Stimulated activated CD4-positive, alpha-beta T cell treated with anti-CD3 and anti-CD28 coated beads, Interleukin-12 subunit alpha, Interleukin-12 subunit beta, amount 100 ng/mL, for 48 hours (primary cell): ENCODE measurements at places on chromosomes 11 and 22.

- no peak for DNase-seq
These were observed 133.7 kb upstream of the FIBIN start for GRCh38 chr11:26860091-26860780.

DNA sequence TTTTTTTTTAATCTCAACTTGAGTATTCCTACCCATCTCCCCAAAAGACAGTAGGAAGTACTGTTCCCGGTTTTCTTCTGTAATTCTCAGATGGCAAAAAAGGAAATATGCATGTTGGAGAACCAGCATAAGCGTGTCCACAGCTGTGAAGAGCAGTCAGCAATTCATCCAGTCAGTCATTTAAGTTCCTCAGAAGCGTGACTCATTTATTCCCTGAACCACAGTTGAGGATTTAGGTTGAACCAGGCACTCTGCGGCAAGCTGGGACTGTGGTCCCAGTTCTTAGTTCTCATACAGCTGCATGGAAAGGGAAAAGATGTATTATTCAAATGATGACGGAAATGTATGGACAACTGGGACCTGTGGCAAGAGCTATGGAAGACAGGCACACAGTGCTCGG lies 61.0 kb upstream of the MYO18B start:
- no peak for DNase-seq

DNA sequence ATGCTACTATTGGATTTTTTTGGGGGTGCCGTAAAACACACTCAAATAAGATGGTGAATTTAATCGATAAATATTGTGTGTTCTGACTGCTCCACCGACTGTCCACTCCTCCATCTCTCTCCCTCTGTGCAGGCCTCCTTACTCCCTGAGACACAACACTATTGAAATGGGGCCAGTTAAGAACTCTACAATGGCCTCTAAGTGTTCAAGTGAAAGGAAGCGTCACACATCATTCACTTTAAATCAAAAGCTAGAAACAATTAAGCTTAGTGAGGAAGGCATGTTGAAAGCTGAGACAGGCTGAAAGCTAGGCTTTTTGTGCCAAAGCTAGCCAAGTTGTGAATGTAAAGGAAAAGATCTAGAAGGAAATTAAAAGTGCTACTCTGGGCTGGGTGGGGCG lies 156.7 kb downstream of the CTTN start:
- DNase-seq = no peak

- DNase-seq = no peak
These were observed 489.5 kb upstream of the B3GAT1 start for GRCh38 chr11:134901542-134901941.

DNA sequence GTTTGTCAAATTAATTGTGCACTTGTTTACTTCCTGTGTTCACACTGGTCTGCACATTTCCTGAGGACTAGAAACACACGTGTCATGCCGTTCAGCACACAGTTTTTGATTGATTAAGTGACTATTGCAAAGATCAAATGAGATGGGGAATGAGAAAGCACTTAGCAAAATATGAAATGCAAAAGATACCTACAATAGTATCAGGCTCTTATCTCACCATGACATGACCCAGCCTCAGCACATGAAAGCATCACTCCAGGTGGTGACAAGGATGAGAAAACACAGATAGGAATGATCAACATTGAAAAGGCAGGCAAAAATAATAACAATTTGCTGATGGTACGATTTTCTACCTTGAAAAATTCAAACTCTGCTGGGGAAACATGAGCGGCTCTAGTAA lies 42.1 kb upstream of the TP53I11 start:
- DNase-seq = no peak

DNA sequence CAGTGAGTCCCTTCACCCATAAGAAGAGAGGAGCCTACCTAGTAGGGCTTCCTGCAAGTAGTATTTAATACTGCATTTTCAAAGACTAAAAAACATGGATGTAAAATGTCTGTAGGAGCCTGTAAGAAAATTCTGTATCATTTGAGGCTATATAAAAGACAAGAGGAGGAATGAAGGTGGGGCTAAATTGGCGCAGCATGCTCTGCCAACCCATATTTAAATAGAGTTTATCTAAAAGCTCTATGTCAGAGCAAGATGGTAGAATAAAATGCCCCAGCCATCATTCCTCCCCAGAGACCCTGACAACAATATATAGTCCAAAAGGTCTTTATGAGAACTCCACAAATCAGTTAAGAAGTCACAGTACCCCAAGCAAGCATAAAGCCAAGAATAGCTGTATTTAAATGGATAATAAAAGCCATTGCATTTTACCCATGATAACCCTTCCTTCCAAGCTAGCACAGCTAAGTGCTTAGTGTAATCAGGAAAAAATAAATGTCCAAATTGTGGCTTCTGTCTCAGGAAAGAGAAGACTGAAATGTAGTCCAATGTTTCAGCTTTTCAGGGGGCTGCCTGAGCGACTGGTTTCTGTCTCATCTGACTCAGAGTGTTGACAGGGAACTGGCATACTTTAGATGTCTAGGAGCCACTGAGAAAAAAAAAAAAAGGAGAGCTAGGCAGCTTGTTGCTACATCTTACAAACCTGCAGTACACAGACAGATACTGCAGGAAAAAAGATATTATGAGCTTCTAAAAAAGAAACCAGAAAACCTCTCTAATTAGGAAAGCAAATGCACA lies 258.6 kb downstream of the METTL15 start:
- DNase-seq = no peak

GRCh38 chr11:15248749-15249148 lies 134.0 kb downstream of the INSC start:
- DNase-seq = no peak

- DNase-seq = peak; percentile 44
These were observed 1.2 kb downstream of the BIRC3 start for GRCh38 chr11:102318469-102318868.

DNA sequence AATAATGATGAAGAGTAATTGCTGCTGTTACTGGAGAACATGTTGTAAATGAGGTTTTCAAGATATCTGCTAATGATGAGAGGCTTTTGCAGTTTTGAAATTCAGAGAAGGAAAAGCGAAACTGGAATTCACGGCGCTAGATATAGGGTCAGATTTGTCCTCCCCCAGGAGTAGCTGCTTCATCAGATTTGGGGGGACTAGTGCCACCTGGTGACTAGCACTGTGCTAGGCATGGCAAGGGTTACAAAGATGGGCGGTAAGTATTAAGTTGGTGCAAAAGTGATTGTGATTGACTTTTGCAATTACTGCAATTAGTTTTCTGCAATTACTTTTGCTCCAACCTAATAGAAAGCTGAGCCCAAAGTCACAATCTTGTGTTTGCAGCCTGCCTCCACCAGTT lies 879.9 kb upstream of the TENM4 start:
- DNase-seq = no peak

DNA sequence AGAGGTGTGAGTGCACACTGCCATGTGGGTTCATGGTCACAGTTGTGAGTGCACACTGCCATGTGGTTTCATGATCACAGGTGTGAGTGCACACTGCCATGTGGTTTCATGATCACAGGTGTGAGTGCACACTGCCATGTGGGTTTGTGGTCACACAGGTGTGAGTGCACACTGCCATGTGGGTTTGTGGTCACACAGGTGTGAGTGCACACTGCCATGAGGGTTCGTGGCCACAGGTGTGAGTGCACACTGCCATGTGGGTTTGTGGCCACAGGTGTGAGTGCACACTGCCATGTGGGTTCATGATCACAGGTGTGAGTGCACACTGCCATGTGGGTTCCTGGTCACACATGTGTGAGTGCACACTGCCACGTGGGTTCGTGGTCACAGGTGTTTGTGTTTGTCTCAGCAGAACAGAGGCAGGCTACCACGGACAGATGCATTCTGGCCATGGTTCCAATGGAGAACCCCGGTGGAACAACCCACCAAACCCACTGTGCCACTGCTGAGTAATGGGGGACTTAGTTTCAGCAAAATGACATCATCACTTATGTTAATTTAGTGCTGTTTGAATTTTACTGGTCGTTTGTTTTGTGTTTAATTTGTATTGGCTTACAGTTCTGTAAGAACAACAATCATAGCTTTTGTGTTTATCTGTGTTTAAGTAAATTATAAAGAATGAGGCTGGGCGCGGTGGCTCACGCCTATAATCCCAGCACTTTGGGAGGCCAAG lies 57.2 kb downstream of the RPS6KA4 start:
- no peak for DNase-seq

GRCh38 chr11:69873166-69874077 lies 54.2 kb upstream of the FGF3 start:
- no peak for DNase-seq

- no peak for DNase-seq
These were observed 10.8 kb downstream of the SLC22A12 start for GRCh38 chr11:64601605-64602465.

DNA sequence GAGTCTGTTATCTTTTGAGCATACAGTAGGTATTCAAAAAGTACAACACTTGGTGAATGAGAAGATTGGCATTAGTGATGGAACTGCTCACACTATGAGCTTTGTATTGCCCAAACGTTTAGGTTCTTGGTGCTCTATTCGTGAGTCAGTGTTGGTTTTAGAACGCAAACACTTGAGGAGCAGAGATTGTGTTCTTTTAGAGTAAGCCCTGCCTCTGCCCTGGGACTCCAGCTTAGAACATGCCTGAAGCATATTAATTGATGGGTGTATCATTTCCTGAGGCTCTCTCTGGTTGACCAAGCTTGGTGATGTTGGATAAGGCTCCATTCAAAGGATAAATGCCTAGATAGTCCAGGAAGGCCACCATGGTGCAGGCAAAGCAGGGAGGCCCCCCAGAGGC lies 10.9 kb downstream of the MTNR1B start:
- DNase-seq = no peak

DNA sequence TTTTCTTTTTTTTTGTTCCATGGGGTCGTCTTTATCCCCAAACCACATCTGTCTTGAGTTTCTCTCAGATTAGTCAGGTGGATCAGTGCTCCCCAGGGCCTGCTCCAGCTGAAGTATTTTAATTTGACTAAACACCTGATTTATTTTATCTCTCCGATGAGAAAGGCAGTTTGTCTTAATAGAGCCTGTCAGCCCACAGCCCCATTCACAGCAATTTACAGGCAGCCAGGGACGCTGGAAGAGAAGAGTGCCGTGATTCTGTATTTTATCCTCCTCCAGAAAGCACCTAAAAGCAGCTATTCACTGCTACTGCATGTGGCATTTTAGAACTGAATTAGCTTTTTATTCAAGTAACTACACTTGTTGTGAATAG lies 164.5 kb downstream of the SOX6 start:
- DNase-seq = no peak

GRCh38 chr11:71580057-71581003 lies 2.3 kb downstream of the KRTAP5-11 start:
- peak; percentile 8 for DNase-seq

DNA sequence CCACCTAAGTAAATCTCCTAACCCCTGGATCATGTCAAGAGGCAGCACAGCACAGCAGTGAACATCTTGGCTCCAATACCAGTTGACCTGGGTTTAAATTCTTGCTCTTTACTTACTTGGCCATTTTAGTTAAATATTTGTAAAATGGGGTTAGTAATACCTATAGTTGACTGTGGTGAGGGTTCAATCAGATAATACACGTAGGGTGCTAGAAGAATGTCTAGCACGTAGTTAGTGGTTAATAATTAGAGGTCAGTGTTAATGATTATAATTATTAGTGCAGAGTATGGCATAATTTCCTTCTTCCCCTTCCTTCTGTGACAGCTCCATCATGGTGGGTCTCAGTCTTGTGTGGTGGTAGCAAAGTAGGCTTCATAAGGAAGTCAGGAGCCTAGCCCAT lies 520.8 kb downstream of the INSC start:
- DNase-seq = no peak

- DNase-seq = no peak
These were observed 48.5 kb upstream of the VPREB1 start for GRCh38 chr22:22196018-22196533.

DNA sequence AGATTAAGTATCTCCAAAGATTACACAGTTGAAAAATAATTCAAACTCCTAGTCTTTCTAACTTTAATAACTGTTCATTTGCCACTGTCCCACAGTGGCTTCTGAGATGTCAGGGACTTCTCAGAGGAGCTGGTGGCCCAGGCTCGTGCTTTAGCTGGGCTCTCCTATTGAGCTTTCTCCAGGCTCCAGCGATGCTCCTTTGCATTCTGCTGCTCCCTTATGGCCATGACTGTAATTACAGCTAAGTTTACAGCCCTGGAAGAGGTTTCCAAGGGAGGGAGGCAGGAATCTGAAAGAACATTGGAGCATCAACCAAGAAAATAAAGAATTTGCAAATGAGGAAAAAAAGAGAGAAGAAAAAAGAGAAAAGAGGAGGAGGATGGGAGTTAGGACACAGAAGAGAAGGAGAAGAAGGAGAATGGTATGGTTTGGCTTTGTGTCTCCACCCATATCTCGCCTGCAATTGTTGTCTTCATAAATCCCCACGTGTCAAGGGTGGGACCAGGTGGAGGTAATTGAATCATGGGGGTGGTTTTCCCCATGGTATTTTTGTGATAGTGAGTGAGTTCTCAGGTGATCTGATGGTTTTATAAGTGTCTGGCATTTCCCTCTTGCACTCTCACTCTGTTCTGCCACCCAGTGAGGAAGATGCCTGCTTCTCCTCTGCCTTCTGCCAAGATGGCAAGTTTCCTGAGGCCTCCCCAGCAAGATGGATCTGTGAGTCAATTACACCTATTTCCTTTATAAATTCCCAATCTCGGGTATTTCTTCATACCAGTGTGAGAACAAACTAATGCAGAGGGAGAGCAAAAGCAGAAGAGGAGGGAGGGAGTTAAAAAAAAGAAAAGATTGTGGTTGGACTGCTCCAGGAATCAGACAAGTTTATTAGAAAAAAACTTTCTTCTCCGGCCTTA lies 857.0 kb downstream of the KCNA4 start:
- DNase-seq = no peak

DNA sequence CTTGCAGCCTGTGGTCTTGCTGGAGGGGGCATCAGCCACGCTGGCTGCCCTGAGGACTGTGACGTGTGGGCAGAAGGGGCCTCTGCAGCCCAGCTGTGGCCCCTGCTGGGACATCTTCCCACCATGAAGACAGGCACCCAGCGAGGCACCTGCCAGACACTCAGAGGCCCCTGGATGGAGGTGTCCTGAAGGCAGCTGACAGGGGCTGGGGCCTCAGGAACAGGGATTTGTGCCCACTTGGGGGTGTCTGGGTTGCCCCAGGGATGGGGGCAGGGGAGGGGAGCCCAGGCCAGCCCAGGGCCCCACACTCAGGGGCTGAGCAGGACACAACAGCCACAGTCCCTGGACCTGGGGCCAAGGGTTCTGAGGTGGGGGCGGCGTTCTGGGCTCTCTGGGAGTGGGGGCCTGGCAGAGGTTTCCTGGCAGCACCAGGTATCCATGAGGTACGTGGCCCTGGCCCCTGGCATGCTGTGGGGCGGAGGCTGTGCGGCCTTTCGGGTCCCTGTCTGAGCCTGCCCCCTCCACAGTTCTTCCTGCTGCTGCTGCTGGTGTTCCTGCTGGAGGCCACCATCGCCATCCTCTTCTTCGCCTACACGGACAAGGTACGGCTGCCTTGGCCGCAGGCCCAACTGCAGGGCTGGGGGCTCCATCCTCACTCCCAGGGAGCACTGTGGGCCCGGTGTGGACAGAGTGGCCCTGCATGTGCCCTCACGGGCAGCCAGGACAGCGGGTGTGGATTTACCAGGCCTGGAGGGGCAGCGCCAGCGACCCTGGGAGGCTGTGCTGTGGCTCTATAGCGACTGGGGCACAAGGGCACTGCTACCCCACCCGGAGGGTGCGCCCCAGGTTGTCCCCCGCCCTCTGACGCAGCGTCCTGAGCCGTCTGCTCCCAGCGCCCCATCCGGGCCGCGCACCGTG lies 21.5 kb downstream of the TSPAN4 start:
- DNase-seq = no peak

GRCh38 chr22:30705710-30706651 lies 11.3 kb downstream of the OSBP2 start:
- DNase-seq = no peak
